ENCODE measurements at places on chromosomes 1 and 21.

DNA sequence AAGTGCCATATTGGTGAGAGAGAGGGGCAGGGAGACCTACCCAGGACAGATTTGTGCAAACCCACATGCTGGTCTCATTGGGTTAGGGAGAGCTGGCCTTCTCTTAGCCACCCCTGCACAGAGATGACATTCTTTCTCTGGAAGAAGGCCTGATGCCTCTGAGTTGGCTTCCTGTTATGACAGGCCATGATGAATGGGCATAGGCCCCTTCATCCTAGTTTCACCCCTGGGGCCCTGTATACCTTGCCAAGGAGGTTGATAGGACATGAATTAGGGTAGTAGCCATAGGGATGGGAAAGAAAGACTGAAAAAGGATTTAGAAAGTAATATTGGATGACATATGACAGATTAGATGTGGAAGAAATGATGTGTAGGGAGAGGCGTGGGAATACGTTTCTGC is 46.6 kb downstream of the TENT5C start:
- DNase-seq: no peak

- no peak for DNase-seq
Measured at GRCh38 chr1:187001198-187001889, 172.6 kb downstream of the PLA2G4A start.

DNA sequence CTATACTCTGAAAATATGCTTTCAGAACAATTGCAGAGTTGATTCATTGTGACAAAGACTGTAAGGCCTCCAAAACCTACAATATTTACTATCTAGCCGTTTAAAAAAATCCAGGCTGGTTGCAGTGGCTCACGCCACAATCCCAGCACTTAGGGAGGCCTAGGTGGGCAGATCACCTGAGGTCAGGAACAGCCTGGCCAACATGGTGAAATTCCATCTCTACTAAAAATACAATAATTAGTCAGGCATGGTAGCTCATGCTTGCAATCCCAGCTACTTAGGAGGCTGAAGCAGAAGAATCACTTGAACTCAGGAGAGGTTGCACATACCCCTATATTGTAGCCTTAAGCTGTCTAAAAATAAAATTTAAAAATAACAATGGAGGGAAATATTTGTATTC is 5.3 kb upstream of the TFF2 start:
- DNase-seq: no peak

- DNase-seq: no peak
Measured at GRCh38 chr1:198168227-198168626, 11.4 kb downstream of the NEK7 start.

DNA sequence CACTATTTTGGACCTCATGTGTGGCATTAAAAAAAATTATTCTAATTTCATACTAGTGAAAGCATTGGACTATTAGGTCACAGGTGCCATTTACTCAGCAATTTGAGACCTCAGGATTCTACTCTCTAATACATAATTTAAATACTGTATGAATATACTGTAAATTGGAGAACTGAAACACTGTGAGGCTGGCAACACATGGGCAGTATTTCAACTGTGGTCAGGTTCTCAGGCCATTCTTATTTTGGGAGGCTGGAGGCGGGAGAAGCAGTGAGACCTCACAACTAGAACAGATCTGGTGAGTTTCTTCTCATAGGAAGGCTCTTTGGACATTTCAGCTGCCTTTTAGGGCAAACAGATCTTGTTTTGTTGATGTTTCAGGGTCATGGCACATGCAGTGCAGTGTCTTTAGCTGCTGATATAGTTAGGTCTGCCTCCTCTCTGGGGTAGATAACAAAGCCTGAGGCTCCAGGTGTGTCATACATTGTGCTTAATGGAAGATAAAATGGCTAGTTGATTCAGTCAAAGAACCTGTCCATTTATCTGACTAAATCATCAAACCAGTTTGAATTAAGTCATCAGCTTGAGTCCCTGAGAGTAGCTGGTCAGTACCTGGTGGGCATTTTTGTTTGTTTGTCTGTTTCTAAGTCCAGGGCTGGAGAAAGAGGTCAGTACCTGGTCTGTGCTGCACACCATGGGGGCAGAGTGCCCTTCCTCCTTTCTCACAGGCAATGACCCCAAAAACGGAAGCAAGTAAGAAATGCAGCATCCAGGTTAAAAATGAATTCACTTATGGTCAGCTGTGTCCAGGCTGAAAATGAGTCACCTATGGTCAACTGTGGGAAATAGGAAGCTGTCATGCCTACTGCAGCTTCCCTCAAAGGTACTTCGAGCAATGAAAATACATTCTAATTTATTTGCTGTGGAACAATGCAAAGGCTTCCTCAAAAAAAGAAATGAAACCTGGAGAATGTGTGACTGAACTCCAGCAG is 216.2 kb downstream of the SDCCAG8 start:
- DNase-seq: peak; percentile 48

- no peak for DNase-seq
Measured at GRCh38 chr1:113895961-113896360, 8.6 kb upstream of the BCL2L15 start.

DNA sequence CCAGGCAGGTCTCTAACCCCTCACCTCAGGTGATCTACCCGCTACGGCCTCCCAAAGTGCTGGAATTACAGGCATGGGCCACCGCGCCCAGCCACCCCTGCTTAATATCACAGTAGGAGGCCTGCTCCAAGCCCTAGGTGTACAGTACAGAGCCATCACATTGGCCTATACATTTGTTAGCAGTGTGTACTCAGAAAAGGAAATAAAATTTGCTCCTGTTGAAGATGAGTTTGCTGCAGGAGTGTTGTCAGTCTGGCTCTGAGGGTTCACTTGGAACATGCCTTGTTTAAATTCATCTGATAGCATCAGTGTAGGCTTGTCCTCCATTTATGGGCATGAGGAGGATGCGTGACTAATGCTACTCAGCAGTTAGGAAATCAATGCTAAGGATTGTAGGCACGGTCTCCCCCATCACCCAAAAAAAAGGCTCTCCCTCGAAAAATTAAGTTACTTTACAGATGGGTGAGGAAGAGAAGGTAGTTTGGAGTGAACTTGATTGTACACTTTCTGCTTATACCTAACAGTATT is 4.6 kb upstream of the ENAH start:
- DNase-seq: peak; percentile 24

- no peak for DNase-seq
Measured at GRCh38 chr1:104238991-104239390, 489.3 kb downstream of the AMY1C start.

GRCh38 chr1:35264871-35265270 is 3.6 kb upstream of the ZMYM4 start:
- DNase-seq: peak; percentile 15

DNA sequence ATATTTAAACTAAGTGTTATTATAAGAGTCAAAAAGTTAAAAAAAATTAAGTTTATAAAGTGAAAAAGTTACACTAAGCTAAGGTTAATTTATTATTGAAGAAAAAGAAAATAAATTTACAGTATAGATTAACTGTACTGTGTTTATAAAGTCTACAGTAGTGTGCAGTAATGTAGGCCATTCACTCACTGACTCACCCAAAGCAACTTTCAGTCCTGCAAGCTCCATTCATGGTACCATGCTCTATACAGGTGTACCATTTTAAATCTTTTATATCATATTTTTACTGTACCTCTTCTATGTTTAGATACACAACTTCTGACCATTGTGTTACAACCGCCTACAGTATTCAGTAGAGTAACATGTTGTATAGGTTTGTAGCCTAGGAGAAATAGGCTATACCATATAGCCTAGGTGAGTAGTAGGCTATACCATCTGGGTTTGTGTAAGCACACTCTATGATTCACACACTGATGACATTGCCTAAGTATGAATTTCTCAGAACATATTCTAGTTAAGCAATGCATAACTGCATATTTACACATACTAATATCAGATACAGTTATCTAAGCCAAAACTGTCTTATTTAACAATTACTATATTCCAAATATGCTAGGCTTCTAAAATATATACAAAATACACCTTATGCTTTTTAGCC is 80.6 kb upstream of the GFI1 start:
- DNase-seq: no peak

GRCh38 chr1:202010180-202011015 is at the start of gene ELF3:
ELF3 (plus strand) TSS chr1:202010587; CDS start chr1:202011137, 550 bp downstream.
- DNase-seq: peak; percentile 99

GRCh38 chr1:36300526-36300925 is 5.6 kb upstream of the SH3D21 start:
- no peak for DNase-seq

DNA sequence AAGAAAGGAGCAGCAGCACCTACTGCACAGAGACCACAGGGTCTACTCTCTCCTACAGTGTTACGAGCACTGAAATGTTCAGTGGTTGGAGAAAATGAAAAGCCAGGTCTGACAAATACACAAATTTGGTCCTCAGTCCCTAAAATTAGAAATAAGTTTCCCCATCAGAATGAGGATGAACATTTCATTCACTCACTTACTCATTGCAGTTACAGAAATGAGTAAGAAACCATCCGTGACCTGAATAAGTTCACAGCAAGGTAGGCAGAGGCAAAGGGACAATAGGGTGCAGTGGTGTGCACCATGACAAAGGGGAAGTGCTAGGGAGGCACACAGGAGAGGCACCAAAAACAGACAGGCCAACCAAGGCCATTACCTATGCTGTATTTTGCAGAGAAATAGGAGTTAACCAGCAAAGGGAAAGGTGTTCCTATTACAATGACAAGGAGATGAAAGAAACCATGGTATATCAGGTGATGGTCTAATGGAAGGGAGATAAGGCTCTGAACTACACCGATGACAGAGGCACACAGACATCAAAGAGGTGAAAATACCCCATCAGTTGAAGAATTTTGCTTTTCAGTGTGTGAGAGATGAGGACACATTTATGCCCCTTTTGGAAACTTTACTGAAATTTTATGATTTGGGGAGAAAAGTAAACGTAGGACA is 29.4 kb downstream of the VAV3 start:
- no peak for DNase-seq

DNA sequence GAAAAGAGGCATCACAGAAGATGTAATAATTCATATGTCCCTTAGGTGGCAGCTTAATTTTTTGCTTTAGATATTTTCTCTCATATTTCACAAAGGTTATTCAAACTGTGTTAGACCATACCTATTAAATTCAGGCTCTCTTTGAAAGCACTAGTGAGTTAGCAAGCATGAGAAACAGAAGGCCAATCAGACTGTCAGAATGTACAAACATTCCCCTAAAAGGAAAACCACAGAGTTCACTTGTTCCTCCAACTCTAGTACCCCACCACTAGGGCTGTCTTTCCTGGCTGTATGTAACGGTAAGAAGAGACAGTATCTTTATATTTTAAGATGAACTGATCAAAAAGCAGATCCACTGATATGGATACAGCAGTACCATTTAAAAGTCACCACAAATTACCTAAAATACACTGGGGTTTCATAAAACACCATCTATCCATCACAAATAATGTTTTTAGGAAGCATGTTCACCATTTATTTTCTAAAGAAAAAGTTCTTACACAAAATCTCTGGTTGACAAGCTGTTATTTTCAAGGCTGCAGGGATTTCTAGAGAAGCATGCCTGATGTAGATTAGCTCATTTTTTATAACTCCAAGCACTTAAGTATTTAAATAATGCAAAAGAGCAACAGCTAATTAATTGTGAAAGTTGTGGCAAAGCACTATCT is 1.8 kb downstream of the ARPC5 start:
- peak; percentile 85 for DNase-seq

DNA sequence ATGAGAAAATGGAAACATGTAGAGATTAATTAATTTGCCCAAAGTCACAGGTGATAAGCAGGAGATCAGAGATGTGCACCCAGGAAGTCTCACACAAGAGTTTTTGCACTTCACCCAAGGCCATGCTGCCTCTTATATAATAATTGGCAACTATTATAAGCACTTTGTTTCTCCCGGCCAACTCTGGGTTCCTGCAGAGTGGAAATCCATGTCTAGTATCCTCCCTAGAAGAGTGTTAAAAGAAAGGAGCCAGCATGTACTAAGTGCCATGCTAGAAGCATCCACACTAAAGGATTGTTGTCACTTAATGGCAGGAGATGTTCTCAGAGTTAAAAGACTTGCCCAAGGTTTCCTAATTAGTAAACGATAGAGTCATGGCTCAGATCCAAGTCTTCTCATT is 470.3 kb downstream of the OMA1 start:
- no peak for DNase-seq

DNA sequence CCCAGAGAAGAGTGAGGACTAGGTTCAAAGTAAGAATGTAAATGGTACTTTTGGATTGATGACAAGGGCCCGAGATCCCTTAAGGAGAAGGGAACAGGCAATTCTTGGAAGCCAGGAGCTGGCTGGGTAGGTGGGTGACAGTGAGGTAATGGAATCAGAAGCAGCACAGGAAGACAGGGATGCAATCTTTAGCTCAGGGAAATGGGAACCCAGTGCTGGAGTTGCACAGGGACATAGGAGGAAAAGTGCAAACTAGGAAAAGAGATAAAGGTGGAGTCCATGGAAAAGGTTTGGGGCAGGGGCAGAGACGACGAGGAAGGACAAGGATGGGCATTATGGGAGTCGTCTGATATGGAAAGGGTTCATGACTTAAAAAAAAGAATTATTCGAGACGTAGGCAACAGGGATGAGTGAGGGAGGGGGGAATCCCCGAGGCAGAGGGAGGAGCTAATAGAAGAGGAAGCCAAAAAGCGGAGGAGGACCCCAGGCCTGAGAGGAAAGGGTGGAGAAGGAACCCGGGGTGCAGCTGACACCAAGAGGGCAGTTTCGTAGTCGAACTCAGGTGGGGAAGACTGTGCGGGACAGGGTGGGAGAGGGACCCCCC is 495 bp downstream of the PI4KB start:
- peak; percentile 47 for DNase-seq

GRCh38 chr1:154747740-154748404 is 122.2 kb downstream of the KCNN3 start:
- no peak for DNase-seq

DNA sequence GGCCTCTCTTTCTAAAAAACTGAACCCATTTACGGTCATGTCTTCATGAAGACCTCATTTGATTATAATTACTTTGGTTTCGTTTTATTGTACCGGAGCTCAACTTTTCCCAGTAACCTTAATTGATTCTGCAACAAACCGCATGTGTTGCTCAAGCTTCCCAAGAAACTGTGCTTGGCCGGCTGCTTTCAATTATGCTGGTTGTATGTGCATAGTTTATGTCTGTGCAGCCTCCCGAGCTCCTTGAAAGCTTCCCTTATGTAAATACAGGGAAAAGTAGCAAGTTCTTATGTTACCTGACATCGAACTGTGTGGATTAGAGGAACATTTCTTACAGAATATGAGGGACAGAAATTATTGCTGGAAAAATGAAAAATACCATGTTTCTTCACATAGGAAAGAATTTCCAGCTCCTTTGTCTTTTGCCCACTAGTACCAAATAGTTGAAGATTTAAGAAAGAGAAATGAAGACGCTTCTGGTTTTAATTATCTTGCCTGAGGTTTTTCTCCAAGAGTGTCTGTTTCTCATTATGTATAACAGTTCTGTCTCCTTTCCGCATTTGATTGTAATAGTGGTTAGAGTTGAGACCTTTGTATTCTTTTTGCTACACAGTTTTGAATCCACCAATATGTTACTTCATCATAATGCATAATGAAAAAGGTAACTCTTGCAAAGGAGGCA is 2.1 kb downstream of the VCAM1 start:
- peak; percentile 46 for DNase-seq

Data from ACHN (cell line).